SW 1271 (cell line): ENCODE measurements at places on chromosomes 16 and 17.

GRCh38 chr16:50594308-50595260, 46.4 kb downstream of the NKD1 start:
- no peak for DNase-seq

GRCh38 chr17:78148286-78149016, 2.3 kb downstream of the C17orf99 start:
- DNase-seq: no peak

GRCh38 chr17:74182041-74182723, 21.3 kb upstream of the RPL38 start:
- DNase-seq: no peak

- DNase-seq: no peak
These were observed 3.4 kb downstream of the USH1G start for GRCh38 chr17:74919440-74920305.

GRCh38 chr16:68126395-68126794, 41.2 kb downstream of the NFATC3 start:
- no peak for DNase-seq
